ENCODE measurements at places on chromosomes 5 and 9.

DNA sequence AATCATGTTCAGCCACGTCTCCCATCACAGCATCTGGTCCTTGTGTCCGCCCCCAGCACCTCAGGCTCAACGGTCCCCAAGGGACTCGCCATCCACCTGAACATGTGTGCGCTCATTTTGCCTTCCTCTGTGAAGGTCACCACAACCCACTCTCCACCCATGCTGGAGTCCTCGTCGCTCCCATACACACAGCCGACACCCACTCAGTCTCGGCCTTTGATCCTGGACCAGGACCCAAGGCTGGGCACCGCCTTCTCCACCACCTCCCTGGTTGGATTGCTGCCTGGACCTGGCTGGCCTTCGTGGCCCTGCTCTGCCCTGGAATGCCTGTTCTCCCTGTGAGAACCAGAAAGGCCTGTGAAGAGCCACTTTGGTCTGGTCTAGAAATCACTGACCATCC is 60.3 kb downstream of the UBE2QL1 start:
- no peak for DNase-seq

DNA sequence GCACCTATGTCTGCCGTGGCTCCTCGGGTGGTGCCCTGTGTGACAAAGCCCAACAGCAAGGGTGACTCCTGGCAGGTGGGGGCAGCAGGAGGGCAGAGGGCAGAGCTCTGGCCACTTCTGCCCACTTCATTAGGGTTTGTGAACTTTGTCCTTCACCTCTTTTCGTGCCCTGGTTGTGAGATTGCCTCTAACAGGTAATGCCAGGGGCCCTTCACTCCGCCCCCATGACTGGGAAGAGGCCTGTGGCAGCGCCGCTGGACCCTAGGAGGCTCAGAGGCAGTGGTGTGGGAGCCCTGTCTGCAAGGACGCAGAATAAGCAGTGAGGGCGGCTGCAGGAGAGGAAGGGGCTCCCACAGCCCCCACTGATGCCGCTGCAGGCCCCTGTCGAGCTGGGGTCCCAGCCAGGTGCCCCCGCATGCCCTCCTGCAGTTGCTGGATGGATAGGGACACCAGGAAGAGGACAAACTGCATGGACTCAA is 108.7 kb upstream of the LMX1B start:
- no peak for DNase-seq

DNA sequence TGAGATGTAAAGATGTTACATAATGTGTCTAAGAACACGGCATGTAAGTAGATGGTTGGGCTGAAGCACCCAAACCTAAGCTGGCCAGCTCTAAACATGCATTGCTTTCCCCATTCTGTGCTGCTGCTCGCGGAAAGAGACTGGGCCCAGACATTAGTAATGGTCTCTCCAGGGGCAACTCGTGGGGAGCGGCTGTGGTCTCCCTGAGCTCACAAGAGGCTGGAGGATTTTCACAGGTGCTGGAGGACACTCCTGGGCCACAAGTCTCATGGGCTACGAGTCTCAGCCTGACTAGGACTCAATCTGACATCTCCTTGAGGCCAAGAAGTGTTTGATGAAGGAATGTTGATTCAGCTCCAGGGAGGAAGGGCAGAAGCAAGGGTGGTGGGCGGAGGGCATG is 92.7 kb upstream of the PTCH1 start:
- no peak for DNase-seq

GRCh38 chr5:172872997-172873491 is 39.0 kb downstream of the ERGIC1 start:
- DNase-seq = no peak

GRCh38 chr9:72407114-72407513 is 42.1 kb upstream of the ZFAND5 start:
- no peak for DNase-seq

- no peak for DNase-seq
Measured at GRCh38 chr5:114065912-114066311, 296.0 kb upstream of the KCNN2 start.

GRCh38 chr5:5304361-5305020 is 118.0 kb upstream of the ICE1 start:
- DNase-seq = no peak

GRCh38 chr9:14395317-14396082 is 81.6 kb upstream of the NFIB start:
- DNase-seq = peak; percentile 65

DNA sequence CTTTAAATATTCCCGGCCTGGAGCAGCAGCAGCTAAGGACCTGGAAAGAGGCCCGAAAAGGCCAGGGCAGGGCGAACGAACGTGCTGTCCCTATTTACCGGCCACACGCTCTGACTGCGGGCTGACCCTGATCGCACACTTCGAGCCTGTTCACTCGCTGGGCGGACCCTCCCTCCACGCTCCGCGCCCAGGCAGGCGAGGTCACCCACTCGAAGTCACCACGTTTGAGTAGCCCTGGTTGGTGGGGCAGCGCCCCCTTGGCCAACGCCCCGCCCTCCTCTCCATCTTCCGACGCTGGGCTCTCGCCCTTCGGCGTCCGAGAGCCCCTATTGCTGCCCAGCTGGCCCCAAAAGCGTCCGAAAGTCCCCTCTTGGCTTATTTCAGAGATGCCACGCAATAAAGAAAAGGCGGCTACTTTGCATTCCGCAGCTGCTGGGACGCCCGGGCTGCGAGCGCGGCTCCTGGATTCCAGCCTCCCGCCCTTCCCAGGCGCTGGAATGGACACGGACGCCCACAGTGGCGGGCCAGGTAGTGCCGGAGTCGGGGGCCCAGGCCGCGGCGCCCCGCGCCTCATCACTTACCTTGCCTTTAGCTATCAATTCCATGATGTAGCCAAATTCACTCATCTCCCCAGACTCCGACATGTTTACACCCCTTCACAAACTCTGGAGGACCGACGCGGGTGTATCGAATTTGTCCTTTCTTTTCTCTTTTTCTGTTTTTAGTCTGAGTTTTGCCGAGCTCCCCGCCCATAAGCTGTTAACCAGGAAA is 9.9 kb upstream of the TRIM36 start:
- peak; percentile 28 for DNase-seq

GRCh38 chr9:14353222-14354056 is 39.5 kb upstream of the NFIB start:
- peak; percentile 90 for DNase-seq

DNA sequence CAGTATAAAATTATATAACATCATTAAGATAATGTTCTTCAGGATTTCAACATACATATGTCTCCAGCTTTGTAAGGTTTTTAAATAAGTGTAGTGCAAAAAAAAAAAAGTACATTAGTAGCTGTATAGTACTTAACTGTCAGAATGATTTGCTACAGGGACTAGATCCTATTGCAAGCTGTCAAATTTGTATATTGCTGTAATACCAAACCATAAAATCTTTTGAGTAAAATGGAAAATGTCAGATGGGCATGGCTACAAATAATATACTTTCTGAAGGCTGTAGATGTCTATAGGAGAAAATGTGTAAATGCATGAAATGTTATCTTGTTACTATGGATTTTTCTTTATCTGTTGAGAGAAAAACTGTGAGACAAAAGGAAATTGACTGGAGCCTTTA is 298.5 kb downstream of the KDM4C start:
- DNase-seq = no peak

DNA sequence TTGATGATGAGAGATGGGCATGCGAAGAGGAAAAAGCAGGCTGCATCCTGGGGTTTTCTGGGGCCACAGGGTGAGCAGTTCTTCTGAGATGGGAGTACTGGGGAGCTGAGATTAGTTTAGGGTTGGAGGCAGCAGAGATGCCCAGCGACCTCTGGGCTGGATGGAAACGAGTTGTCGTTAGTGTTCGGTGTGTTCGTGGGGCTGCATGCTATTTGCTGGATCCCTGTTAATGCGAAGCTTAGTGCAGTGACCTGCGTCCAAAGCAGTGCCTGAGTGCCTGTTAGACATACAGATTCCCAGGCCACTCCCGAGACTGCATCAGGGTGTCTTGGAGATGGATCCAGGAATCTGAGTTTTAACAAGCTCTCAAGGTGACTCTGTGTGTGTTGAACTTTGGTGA is 201.3 kb downstream of the CACNA1B start:
- DNase-seq = no peak

GRCh38 chr9:37339923-37340322 is 82.6 kb upstream of the GRHPR start:
- no peak for DNase-seq

- no peak for DNase-seq
Measured at GRCh38 chr9:4514252-4515128, 24.2 kb downstream of the SLC1A1 start.

DNA sequence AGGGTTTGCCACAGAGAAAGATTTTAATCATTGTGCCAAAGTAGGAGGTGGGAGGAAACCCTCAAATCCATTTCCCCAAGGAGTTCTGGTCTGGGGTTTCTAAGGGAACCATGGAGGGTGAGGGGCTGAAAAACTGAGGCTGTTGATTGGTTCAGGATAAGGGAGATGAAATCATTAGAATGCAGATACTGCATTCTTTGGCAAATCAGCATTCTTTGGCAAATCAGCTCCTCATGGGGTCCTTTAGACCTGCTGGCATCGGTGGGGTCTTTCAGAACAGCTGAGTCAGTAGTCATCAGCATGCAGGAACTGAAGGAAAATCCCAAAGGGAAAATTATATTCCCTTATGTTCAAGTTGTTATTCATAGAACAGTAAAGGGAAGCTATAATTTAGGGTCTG is 585.5 kb downstream of the ISL1 start:
- no peak for DNase-seq

DNA sequence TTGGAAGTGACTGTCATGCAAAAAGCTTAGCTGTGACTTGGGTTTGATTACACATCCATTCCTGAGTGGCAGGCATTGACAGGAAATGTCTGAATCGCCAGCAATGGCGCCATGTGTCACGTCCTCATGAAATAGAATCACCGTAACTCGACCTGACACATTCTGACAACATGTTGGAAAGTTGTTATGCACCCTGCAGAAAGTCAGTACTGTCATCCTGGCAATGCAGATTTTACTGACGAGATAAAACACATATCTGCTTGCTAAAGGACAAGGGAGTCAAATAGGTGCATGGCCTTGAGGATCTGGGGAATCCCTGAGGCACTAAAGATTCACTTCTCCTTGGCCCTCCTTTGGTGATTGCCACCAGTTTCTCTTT is 344.2 kb downstream of the SPATA31D1 start:
- DNase-seq = no peak

DNA sequence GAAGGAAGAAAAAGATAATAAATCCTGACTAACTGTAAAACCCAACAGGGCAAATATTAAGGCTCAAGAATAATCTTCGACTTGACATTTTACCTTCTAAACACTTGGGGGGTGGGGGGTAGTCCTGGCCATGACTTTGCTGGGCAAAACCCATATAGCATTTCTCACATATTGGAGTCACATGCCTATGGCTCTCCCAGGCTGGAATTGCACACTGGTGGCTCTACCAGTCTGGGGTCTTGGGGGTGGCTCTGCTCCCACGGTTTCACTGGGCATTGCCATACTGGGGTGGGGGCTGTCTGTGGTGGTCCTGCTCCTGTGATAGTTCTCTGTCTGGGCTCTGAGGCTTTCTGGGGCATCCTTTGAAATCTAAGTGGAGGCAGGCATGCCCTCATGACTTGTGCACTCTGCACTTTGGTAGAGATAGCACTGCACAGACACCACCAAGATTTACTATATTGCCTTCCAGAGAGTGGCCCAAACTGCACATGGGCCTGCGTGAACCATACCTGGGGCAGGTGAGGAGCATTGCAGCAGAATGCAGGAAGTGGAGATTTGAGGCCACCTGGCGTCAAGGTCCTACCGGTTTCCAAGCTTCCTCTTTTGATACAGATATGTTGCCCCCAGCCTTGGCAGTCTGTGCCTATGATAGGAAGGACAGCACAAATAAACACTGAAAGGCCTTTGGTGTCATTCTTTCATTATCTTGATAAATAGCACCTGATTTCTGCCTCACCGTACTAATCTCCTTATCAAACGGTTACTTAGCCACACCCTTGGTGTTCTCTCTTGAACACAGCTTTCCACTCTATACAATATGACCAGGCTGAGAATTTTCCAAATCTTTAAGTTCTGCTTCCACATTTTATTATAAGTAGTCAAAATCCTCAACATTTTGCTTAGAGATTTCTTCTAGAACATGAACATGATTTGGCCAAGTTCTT is 29.8 kb downstream of the BAAT start:
- no peak for DNase-seq

DNA sequence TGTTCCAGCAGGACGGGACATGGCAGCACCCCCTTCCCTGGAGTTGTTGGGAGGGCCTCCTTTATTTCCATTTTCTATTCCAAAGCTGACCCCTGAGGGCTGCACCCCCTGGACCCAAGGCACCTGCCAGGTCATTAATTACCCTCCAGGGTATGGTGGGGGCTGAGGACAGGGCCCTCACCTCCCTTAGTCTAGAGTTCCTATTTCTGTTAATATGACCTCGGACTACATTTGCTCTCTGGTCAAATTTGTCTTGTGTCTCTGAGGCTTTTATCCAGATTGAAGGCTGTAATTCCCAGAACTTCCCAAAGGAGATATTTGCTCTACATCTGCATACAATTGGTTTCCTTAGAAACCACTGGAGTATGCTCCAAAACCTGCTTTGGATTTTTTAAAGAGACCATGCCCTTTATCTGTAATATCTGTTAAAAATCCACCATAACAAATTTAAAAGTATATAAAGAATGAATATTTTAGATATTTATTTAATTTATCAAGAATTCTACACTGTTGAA is 16.8 kb downstream of the PHF2 start:
- no peak for DNase-seq

DNA sequence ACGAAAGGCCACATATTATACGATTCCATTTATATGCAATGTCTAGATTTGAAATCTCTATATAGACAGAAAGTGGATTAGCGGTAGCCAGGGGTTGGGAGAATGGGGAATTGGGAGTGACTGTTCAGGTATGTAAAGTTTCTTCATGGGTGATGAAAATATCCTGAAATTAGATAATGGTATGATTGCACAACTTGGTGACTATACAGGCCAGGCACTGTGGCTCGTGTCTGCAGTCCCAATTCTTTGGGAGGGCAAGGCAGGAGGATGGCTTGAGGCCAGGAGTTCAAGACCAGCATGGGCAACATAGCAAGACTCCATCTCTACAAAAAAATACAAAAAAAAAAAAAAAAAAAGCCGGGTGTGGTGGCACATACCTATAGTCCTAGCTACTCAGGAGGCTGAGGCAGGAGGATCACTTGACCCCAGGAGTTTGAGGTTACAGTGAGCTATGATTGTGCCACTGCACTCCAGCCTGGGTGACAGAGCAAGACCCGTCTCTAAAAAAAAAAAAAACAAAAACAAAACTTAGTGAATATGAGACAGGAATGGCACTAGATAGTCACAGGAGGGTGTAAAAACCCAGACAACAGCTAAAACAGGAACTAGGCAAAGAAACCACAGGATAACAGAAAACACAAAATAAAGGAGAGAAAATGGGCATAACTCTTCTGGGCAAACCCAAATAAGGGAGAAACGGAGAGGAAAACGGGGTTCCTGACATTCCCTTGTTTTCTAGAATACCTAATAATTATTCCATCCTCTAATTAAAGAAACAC is 72.1 kb upstream of the ZNF618 start:
- DNase-seq = no peak

Data from D341Med (cell line).